SK-MEL-5 (cell line): ENCODE measurements at places on chromosomes 16 and 17. TPM values are rescaled to one million over a fixed set of nuclear protein-coding genes. Genes with fewer than 3 reads are reported as not detected.

Gene NPIPB9
- 0.16 and 1.9 TPM in 2 replicates for total RNA-seq

Gene TELO2
- 9.5 and 9.8 TPM in 2 replicates for total RNA-seq

Gene KRT24
- total RNA-seq, result not detected in 2 replicates

Gene CCDC200
- total RNA-seq, result not detected in 2 replicates

Gene HSD17B2
- total RNA-seq, result not detected in 2 replicates

Gene TNP2
- total RNA-seq, result not detected in 2 replicates

Gene CD300LB
- total RNA-seq, result not detected in 2 replicates

Gene HOXB4
- total RNA-seq, result 0.16 and 0.48 TPM in 2 replicates

DNA sequence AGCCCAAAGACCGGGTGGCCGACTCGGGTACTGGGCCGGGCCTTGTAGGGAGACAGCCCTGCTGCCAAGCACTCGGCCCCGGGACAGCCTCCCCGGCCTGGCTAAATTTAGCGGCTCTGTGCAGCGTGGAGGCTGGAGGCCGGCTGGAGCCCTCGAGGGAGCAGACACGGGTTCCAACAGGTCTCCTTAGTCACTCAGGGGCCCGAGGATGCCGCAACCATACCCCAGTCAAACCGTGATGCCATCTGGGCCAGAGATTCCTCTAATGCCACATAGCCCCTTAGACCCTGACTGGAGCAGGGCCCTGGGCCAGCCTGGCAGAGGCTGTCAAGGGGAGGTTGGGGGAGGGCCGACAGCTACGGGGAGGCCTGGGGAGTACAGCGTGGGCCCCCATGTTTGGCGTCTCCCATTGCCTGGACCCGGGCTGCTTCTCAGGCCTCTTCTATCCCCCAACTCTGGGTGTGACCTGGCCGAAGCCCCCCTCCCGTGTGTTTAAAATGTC, 2.9 kb upstream of the P2RX1 start:
- DNase-seq, result no peak

- DNase-seq, result no peak
Observed at GRCh38 chr17:46976626-46977270, 2.3 kb downstream of the RPRML start.

DNA sequence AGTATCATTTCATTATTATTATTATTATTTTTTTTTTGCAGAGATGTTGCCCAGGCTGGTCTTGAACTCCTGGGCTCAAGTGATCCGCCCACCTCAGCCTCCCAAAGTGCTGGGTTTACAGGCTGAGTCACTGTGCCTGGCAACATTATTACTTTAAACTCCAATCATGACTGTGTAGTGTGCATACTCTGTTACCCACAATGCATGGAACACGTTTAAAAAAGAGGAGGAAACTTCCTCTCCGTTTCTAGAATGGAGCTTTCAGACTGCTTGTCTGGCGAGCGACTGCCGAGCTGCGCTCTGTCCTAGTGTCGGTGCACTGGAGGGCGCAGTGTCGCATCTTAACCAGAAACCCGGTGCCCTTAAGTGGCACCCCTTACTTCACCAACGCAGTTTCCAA, 22.1 kb upstream of the FASN start:
- no peak for DNase-seq

DNA sequence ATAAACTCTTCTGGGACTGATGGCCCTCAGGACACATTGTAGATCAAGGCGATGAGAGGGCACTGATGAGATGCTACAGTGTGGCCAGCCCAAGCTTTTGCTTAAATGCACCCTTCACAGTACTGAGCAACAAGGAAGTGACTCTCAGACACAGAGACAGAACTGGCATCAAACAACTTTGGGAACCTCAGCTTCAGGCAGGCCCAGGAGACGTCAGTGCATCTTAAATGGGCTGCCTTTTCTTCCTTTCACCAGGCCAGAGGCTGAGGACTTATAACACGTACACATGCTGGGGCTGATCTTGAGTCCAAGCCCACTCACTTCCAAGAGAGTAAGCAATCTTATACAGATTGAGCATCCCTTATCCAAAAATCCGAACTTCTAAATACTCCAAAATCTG, 386.1 kb upstream of the C16orf82 start:
- DNase-seq, result no peak

GRCh38 chr17:49618028-49618611, 42.4 kb downstream of the NXPH3 start:
- DNase-seq, result no peak

DNA sequence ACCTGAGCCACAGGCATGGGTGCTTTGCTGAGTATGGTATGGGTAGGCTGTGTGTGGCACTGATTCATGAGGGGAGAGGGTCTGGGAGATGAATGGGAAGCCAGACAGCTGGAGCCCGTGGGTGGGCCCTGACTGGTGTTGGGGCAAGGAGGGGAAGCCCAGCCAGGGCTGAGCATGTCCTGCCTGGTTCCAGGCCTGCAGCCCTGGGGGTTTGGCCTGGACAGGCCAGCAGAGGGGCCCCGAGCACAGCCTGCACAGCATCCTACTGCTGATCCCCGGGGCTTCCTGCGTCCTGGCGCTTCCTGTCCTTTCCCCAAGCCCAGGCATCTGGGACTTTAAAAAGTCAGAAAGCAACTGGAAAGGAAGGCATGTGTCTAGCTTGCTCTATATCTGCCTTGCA, 4.6 kb upstream of the MVD start:
- no peak for DNase-seq

- no peak for DNase-seq
Observed at GRCh38 chr17:50205111-50205962, 3.9 kb upstream of the COL1A1 start.

- DNase-seq, result peak; percentile 26
Observed at GRCh38 chr17:18041776-18042175, 2.6 kb downstream of the GID4 start.

GRCh38 chr16:2753733-2754020, 1.2 kb downstream of the SRRM2 start:
- no peak for DNase-seq

DNA sequence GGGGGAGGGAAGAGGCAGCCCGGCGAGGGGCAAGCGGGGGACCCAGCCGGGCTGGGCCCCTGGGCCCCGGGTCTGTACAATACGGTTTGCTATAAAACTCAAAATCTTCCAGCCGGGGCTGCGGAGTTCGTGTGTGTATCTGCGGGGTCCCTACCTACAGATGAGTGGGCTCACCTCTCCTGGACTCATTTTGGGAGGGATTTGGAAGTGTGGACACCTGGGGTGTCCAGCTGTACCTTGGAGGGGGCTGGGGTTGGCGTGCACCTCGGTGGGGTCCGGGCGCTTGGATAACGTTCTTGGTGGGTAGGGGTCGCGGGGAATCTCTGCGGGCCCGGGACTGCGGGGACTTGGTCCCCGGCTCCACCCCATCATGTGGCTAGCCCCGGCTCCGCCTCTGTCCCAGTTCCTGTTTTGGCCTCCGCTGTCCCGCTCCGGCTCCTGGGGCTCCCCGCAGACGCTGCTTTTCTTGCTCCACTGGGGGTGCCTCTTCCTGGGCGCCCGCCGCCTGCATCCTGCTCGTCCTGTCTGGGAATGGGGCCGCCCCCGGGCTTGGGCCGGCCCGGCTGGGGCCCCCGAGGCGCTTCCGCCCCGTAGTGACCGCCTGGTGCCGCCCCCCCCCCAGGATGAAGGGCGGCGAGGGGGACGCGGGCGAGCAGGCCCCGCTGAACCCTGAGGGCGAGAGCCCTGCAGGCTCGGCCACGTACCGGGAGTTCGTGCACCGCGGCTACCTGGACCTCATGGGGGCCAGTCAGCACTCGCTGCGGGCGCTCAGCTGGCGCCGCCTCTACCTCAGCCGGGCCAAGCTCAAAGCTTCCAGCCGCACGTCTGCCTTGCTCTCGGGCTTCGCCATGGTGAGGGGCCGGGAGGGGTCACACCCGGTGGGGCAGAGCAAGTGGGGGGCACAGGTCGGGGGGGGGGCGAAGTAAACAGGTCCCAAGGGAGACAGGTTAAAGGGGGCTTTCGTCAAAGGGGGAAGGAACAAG, at the start of gene ORAI3:
Gene ORAI3 (plus strand): TSS at position 402 of the 983 bp plus-strand sequence. CDS start 222 bp downstream, at position 624.
- DNase-seq, result peak; percentile 50

- DNase-seq, result no peak
Observed at GRCh38 chr17:44541884-44542581, 15.3 kb upstream of the FZD2 start.

DNA sequence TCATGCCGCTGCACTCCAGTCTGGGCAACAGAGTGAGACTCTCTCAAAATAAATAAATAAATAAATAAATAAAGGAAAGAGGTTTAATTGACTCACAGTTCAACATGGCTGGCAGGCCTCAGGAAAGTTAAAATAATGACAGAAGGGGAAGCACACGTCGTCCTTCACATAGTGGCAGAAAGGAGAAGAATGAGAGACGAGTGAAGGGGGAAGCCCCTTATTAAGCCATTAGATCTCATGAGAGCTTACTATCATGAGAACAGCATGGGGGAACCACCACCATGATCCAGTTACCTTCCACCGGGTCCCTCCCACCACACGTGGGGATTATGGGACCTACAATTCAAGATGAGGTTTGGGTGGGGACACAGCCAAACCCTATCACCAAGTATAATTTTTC, 54.5 kb downstream of the PAFAH1B1 start:
- no peak for DNase-seq

GRCh38 chr16:71929048-71929447, 33.7 kb downstream of the IST1 start:
- DNase-seq, result no peak

DNA sequence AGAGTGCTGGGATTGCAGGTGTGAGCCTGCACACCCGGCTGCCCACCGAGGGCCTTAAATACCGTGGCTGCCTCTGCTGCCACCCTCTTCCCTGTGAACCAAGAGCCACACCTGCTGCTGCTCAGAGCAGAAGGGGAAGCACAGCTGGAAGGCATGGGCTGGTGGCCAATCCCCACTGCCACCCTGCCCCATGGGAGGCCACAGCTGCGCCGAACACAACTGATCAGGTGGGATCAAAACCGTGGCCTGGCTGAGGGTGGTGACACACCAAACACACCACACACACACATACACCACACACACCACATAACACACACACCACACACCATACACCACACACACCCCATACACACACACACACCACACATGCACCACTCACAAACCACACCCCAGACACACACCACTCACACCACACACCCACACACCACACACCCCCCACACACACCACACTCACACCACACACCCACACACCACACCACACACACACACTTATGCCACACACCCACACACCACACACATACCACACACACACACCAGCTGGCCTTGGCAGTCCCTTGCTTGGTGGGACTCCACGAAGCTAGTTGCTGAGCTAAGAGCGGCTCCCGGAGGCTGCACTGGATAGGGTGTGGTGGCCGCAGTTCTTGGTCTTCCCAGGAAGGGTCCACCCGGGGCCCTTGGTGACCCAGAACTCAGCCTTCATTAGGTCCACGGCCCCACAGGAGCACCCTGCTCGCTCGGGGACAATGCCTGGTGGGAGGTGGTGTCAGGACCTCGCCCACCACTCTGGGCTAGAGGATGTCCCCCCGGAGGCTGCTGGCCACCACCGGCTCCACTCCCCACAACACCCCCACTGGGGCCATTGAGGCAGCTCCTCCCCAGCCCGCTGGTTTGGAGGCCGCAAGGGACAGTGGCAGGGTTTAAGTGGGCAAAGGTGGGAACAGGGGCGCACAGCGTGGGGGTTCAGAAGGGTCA, 14.9 kb downstream of the CEP131 start:
- DNase-seq, result no peak

DNA sequence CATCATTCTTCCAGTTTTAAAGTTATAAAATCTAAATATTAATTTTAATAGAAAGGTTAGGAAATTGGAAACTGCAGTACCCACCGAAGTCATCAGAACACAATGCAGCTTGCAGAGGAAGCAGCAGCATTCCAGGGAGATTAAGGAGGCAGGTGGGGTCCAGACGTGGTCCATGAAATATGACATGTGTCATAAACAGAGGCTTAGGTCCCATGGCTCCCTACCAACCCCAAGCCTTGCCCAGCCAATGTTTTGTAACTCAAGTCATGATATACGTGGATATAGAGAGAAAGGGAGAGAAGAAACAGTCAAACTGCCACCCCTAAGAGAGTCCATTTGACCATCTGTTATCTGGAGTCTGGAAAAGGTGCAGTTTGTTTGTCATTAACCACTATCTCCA, 670.0 kb downstream of the TOX3 start:
- no peak for DNase-seq

GRCh38 chr17:80105762-80106161, 4.4 kb downstream of the GAA start:
- DNase-seq, result no peak

- peak; percentile 54 for DNase-seq
Observed at GRCh38 chr17:80970044-80970761, 21.4 kb upstream of the CHMP6 start.
